Brain (organoid and tissue), 16 donors: ENCODE measurements at places on chromosomes 13 and 19.

GRCh38 chr13:106143392-106143791 lies 392.1 kb downstream of the EFNB2 start:
- no peak for DNase-seq

DNA sequence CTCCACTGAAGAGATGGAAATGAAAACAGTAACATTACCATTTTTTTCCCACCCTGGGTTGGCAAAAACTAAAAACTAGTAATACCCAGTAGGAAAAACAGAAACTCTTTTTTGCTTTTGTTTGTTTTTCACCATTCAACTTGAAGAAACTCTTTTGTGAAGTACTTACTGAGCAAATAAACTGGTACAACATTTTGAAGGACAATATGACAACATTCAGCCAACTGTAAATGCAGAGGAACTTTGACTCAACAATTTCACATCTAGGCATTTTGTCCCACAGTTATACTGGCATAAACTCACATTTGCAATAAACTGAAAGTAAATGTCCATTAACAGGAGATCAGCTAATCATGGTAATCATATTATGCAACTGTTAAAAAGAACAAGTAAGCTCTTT lies 152.5 kb downstream of the RNF17 start:
- DNase-seq: no peak

GRCh38 chr13:113650731-113651148 lies 7.3 kb downstream of the ATP4B start:
- DNase-seq: no peak

GRCh38 chr13:65725006-65725405 lies 1505.1 kb downstream of the PCDH9 start:
- DNase-seq: peak; percentile 25

GRCh38 chr13:75174481-75174880 lies 307.5 kb downstream of the TBC1D4 start:
- DNase-seq: no peak
